ENCODE measurements at places on chromosomes 3 and 15.

DNA sequence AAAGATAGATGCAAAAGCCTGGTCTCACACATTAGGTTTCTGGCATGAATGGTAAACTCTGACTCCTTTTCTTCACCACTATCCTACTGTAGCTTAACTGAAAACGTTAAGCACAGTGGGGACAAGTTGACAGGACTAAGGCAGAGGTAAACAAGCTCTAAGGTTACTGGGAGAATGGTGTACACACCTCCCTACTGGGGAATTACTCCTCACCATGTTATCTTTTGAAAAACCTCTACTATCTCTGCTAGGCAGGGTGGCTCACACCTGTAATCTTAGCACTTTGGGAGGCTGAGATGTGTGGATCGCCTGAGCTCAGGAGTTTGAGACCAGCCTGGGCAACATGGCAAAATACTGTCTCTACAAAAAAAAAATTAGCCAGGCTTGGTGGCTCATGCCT, 29.1 kb downstream of the IP6K1 start:
- no peak for DNase-seq

- DNase-seq, result no peak
Measured at GRCh38 chr3:174285242-174285864, 573.8 kb upstream of the NAALADL2 start.

DNA sequence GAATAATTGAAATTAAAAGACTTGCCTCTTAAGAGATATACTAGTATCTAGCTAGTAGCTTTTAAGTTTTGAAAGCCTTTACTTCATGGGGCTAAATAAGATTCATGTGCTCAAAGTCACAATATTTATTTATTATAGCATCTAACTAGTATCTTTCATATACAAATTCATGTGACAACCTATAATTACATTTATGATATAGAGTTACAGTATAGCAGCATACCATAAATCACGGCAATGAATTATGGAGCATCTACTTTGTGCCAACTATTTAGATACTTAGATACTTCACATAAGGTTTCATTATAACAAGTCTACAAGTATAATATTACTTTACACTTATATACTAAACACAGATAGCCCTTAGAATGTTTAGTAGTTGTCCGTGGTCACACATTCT, 229.4 kb downstream of the TPRG1 start:
- DNase-seq, result no peak

DNA sequence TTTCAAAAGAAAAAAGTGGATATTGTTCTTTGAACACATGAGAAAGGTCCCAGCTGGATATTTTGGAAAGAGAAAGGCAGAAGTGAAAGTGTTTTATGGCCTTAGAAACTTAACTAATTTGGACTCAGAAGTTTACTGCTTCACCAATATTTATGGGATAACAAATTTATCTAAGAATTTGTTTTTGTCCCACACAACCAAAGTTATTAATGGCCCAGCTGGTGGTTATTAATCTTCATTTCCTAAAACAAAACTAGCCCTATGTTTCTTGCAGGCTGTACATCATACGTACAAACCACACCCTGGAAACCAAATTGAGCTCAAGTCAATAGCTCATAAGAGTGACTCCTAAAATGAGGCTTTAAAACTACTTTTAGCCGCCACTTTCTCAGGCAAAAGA, 372.9 kb upstream of the LMCD1 start:
- no peak for DNase-seq

DNA sequence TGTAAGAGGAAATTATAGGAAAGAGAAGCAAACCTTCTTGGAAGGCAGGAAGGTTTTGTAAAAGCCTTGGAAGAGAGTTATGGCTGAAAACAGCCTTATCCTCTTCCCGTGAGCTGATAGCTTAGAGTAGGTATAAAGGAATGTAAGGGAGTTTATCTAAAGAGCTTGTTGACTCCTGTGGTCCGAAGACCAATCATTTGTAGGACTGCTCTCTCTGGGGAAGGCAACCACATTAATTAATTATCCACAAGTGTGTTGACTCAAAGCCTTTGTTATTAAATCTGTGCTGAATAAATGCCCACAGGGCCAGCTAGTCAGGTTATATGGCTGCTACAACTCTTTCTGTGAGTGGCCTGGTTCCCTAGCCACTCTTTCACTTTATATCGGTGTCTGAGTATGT, 452.1 kb upstream of the RASGRP1 start:
- DNase-seq, result no peak

- DNase-seq, result no peak
Measured at GRCh38 chr3:57956119-57956832, 51.9 kb upstream of the FLNB start.

- no peak for DNase-seq
Measured at GRCh38 chr3:137110392-137110996, 152.7 kb downstream of the IL20RB start.

DNA sequence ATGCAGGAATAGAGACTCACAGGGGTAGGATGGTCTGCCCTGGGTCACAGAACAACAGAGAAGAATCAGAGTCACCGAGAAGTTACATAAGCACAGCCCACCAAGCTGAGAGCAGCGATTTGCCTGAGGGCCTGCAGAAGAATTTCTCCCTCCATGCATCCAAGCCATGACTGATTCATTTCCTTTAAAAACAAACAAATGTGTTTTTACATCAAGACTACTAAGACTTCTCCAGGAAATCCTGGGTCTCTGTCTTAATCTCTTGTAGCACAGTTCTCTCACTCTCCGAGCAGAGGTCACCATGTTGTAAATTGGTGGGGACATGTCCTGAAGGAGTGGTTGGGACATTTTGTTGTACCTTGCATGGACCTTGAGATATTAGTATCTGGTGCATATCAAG, 159.8 kb downstream of the THSD4 start:
- no peak for DNase-seq

DNA sequence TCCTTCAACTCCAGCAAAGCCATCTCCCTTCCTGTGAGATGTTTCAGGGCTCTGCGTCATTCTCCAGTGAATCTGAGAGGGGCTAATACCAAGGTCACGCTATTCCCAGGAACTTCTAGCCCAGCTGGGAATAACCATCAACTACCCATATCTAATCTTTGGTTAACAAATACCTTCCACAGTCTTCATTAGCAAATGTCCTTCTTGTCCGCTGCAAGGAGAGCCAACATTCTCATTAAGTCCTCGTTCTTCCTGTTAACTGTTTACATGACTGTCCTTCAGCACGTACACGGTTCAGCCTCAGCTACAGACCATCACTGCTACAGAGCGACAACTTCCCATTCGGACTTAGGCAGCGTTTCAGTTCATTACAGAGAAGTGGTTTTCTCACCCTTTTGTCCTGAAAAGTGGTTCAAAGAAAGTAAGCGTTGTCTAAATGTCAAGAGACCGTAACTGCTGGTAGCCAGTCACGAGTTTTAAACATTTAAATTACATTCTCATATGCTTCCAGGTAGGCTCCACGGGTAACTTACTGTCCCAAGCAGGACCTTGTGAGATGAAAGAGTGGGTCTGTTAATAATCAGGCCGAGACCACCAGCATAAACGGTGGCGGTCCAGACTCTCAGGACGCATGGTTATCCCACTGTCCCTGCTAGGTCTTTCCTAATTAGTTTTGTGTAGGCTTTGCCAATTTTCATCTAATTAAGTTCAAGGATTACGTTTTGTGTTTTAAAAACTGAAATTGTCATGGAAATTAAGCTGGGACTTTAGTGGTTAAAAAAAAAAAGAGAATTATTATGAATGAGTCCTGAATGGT, 63.8 kb downstream of the CHSY1 start:
- DNase-seq, result no peak

DNA sequence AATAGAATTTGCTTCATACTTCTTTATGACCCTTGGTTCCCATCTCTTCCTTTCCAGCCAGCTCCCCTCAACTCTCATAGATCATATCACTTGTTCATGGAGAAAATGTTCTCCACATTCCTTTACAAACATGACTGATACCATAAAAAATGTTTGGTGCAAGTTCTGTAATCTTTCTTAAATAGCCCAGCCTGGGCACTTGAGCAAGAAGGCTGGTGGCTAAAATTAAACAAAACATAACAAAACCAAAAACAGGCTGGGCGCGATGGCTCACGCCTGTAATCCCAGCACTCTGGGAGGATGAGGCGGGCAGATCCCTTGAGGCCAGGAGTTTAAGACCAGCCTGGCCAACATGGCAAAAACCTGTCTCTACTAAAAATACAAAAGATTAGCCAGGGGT, 8.9 kb upstream of the POLR2M start:
- no peak for DNase-seq

GRCh38 chr15:40981186-40981585, 27.9 kb downstream of the CHAC1 start:
- DNase-seq, result no peak

DNA sequence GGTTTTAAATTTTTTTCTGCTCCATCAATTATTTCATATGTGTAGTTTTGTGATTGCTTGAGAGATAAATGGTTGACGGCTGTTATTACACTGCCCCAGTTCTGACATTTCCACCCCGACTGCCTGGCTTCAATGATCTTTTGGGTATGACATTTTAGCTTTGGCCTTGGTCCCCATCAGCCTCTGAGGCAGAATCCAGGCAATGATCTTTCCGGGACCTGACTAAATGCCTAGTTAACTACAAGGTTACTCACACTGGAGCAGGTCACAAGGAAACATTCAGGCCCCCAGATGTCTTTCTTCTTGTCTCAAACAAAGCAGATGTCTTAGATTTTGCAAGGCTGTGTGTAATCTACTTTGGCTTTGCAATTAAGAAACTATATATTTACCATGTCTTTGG, 61.1 kb upstream of the TMCO5A start:
- DNase-seq, result no peak

DNA sequence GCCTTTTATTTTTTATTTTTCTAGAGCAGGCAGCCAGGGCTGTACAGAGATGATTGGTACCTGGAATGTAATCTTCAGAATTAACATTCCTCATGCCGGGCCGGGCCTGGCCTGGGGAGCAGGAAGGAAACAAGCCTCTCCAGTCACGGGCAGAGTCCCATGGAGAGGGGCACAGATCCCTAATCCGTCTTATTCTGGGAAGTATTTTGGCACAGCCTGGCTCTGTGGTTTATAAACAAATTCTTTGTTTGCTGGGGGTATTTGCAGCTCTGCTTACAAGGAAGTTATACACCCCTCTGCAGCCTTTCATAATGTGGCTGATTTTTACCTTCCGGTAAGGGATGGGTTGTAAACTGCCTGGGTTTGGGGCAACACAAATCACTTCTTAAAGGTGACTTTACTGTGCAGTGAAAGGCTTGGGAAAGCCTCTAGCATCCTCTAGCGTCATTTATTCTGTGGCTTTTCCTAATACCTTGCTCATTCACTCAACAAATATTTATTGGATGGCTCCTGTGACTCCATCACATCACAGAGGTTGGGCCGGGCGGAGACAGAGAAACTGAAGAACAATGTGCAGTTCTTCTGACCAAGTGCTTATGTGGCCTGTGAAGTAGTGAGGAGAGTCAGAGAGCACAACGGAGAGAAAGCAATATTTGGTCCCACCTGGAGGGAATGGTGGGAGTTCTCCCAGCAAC, 2.7 kb downstream of the SLC6A20 start:
- no peak for DNase-seq

GRCh38 chr3:46380471-46381221, 9.9 kb downstream of the CCR5 start:
- no peak for DNase-seq

DNA sequence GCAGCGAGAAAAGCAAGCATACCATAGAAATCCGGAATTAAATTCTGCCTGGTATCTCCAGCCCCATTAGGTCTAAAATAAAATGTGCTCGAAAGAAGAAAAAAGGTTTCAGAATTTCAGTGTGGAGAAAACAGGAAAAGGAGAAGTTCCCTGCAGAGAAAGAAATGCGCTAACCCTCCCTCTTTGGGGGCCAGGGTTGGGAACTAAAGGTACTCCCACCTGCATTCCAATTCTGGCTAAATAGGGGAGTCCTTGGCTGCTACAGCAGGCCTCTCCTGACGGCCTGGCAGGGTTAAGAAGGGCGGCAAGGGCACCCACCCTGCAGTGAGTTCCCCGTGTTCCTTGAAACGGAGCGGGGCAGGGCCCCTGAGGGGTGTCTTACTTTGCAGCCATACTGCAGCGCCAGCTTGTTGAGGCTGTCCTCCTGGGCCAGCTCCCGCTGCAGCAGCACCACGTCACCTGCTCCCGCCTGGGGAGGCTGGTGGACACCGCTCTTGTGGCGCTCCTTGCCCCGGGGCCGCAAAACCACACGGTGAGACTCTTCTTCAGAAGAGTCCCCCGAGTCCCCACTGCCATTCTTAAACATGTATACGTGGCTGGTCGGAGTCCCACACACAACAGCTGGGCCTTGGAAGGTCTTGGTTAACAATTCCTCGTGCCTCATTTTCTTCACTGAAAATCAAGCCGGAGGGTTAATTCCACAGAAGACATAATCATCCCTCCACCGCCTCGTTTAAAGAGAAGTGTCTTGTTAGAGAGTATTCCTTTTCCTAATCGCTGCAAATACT, 1.7 kb downstream of the LYSMD4 start:
- DNase-seq, result no peak

DNA sequence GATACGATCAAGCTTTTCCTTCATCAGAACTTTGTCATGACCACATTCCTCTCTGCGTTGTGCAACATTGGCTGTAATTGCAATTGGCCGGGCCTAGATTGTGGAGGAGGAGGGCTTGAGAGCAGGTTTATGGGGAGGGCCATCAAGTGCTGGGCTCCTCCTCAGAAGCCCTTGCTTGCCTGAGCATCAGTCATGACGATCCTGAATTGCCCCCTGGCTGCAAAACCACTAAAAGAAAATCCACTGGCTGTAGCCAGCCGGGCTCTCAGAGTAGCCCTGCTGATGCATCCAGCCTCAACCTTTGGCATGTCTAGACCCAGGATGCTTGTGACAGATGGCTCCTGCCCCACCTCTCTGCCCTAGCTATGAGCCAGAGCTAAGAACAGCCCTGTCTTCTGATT, 13.4 kb upstream of the TRH start:
- no peak for DNase-seq

GRCh38 chr3:125022206-125022605, 33.6 kb downstream of the HEG1 start:
- DNase-seq, result no peak

- no peak for DNase-seq
Measured at GRCh38 chr15:57100136-57100539, 181.7 kb downstream of the TCF12 start.

DNA sequence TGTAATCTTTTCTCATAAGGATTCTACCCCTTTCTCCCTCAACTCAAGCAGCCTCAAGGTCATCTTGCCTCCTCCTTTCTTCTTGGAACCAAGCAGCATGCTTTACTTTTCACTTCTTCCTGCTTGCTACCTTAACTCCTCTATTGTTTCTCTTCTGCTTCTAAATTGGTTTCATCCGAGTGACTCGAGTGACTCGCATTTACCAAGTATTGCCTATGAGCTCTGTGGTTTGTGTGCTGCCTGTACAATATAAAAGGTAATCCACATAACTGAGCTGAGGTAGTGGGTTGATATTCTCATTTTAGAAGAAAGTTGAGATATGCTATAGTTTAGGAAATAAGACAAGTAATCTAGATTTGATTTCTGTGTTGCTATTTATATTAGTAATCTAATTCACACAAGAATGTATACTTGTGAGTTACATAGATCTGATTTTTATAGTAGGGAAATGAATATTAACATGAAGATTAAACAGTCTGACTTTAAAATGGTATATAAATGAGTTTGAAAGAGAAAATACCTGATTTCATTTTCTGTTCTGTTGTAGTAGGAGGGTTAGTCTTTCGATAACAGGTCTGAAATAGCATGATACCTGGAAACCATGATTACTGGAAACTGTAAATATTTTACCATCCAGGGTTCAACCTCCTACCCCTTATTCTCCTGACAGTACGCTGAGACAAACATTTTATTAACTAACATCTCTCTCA, 5.5 kb downstream of the HHLA2 start:
- no peak for DNase-seq
